Skin of body (tissue), 3 donors: ENCODE measurements at places on chromosomes 5 and 9.

GRCh38 chr5:149503006-149503405, 48.2 kb downstream of the CSNK1A1 start:
- DNase-seq: peak; percentile 51

GRCh38 chr5:157842787-157843186, 16.2 kb downstream of the CLINT1 start:
- no peak for DNase-seq

GRCh38 chr5:110224050-110224449, 502.4 kb downstream of the TMEM232 start:
- DNase-seq: no peak

GRCh38 chr9:14827805-14828204, 82.4 kb downstream of the FREM1 start:
- no peak for DNase-seq

GRCh38 chr5:57600321-57600720, 117.7 kb upstream of the ACTBL2 start:
- DNase-seq: no peak

DNA sequence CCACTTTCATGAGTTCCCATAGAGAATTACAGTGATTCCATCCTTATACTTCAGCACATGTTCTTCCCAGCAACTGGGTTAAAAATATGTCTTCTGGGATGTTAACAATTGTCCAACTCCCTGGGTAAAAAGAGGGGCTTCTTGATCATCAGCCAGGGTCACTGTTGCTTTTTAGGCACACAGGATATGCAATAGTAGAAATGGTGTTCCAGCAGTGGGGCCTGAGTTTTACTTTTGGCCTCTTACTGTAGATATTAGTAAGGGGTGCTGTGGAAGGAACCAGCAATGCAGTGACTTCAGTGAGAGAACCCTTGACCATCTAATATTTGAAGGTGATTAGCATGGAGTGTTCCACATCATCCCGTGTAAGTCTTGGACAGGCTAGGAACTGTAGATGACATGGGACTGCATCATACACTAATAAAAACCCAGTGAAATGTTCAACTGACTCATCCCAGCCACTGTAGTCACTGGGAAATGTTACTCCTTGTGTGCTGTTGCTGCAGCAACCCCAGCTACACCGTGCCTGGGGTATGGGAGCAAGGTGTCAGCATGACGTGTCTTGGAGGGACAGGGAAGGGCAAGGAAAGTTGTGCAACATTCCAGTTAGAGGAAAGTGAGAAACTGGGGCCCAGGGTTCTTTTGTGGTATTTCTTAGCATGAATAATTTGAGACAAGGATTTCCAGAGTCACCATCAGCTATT, 610.9 kb downstream of the RAB3C start:
- no peak for DNase-seq
